SK-N-MC (cell line): ENCODE measurements at places on chromosomes 6 and 20.

GRCh38 chr6:26233649-26234420, 131.2 kb upstream of the BTN3A2 start:
- DNase-seq = no peak

DNA sequence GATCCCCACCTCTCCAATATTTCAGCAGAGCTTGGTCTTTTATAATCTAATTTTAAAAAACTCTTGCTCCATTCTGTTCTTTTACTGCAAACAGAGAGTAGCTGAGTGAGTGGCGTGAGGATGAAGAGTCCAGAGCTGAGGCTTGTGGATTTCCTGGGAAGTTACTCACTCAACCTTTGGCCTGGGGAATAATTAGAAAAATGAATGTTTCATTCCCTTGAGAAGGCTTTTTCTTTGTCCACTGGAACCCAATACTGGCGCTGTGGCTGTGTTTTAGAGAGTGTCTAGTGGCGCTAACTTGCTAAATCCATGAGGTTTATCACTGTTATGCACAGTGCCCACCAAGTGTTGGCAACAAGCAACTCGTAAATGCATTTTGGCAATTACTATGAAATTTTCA, 251.5 kb downstream of the HIVEP2 start:
- DNase-seq = no peak

DNA sequence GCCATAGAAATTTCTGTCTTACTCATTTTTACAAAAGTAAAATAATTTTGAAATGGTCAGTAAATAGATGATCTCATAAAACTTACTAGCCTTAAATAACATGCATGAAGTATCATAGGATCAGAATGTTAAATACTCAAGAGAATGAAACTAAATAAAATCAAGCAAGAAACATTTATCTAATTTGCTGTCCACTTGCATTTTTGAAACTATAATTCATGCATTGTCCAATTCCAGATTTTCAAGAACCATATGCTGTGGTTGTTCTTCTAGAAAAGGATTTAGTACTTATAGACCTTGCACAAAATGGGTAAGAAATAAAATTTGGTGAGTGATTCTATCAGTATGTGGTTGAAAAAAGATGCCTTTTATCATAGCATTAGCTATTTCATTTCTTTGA, 107.0 kb downstream of the STXBP5 start:
- DNase-seq = no peak

DNA sequence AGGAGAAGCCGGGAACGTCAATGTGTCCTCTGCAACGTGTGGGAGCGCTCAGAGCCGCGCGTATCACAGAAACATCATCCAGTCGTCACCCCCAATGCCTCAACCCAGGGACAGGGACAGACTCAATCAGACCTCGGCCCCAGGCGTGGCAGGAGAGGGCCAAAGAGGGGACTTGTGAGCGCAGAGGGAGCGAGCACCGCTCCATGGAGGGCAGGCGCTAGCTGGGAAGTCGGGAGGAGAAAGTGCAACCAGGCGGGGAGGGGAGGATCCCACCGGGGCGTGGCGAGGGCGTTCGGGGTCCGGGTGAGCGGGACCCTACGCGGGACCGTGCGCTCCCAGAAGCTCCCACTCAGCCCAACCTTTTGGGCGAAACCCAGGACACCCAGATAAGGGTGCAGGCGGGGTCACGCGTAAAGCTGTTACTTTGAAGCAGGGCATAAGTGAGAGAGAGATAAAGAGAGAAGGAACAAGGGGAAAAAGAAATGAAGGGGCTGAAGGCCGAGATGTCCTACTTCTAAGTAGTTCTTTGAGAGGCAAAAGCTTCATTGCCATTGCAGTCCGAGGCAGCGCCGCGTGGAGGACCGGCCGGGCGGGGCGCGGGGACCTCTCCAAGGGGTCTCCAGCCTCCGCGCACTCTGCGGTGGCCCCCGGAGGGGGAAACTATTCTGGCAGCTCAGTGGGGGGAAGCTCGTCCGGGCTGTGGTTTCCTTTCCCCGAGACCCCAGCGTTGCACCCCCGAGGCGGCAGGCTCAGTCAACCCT, 862 bp upstream of the SOBP start:
- DNase-seq = no peak

DNA sequence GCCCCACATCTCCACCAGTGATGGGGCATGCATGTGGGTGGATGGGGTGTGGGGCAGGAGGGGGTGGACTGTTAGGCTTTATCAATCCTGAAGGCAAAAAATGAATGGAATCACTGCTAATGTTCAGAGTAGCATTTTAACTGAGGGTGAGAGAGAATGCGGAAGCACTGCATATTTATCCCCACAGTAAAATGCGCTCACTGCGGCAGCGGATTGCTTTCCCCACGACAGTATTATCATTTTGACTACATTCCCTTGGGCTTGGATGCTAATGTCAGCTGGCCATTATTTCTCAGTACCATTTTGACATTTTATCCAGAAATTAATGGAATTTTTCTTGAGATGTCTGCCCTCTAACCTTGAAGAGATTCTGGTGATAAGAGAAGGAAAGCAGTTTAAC, 13.4 kb downstream of the ALDH8A1 start:
- DNase-seq = no peak

GRCh38 chr20:8248051-8248450, 116.0 kb downstream of the PLCB1 start:
- DNase-seq = no peak

DNA sequence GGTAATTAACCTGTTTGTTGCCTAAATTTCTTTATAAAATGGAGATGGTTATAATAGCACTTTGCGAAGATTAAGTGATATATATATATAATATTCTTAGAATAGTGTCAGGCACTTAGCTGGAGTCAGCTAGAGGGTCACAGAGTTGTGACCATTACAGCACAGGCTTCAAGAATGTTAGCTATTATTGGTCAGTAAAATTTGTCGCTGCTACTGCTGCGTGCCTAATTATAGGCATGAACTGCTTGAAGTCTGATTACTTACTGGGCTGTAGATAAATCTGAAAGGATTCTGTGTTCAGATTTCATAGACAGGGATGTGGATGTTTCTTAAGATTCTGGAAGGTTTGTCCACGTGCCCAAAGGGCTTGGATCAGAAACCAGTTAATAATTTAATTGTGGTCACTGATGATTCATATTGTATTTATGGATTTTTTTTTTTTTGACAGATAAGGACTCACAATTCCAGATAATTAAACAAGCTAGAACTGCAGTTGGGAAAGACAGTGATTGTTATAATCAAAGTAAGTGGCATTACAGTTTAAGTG, 4.7 kb downstream of the SNRNP48 start:
- no peak for DNase-seq

- DNase-seq = no peak
These were observed 28.4 kb upstream of the ARMH2 start for GRCh38 chr6:24827162-24827561.

- DNase-seq = no peak
These were observed 228.6 kb upstream of the JARID2 start for GRCh38 chr6:15017261-15017660.

GRCh38 chr6:75368864-75369402, 84.3 kb upstream of the TMEM30A start:
- DNase-seq = no peak

GRCh38 chr6:132405143-132405915, 4.1 kb upstream of the MOXD1 start:
- no peak for DNase-seq

DNA sequence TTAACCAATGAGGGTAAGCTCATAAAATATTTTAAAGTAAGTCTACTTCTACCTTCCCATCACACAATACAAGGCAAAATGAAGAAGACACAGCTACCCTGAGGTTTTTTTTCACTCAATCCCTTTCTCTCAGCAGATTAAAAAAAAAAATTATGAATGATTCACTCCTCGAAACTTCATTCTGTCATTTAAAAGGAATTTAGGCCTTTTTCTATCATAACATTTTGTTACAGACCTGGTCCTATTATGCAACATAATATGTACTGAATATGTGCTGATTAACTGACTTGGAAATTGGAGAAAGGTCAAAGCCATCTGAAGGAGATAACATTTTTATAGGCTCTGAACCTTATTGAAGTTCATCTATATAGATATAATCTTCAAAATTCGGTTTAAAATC, 45.5 kb downstream of the PRL start:
- no peak for DNase-seq

GRCh38 chr6:51432481-51432880, 613.8 kb downstream of the TFAP2B start:
- DNase-seq = no peak

- DNase-seq = no peak
These were observed 1.3 kb downstream of the KCNQ2 start for GRCh38 chr20:63471002-63471716.

DNA sequence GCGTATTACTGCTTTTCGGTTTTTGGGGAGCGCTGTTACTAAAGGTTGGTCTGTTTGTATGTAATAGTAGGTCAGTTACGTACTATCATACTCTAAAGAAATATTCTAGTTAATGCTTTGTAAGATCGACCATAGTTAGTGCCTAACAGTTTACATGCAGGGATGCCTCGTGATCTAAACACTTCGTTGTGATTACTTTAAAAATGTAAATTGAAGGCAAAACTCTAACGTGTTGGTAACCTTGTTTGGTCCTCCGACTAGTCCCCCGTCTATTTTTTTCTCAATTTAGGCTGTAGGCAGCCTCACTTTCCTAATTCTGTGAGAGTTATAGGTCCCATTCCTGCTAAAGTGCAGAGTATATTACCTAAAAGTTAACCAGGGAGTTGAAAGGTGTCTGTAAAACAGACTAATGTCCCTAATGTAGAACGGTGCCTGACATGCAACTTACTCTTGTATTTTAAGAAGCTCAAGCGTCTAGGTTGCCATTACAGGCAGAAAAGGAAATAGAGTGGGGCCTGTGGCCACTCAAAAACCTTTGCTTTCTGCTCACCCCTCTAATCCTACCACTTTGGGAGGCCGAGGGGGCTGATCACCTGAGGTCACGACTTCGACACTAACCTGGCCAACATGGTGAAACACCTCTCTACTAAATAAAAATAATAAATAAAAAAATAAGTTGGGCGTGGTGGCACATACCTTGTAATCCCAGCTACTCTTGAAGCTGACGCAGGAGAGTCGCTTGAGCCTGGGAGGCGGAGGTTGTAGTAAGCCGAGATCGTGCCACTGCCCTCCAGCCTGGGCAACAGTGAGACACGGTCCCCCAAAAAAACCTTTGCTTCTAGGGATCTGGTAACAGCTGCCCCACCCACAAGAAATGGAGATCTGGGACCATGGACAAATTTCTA, 37.8 kb downstream of the HFE start:
- no peak for DNase-seq

- DNase-seq = no peak
These were observed 10.6 kb downstream of the TRIB3 start for GRCh38 chr20:391041-391711.

- DNase-seq = peak; percentile 14
These were observed 21.3 kb downstream of the PRKN start for GRCh38 chr6:162706232-162706631.

- no peak for DNase-seq
These were observed 696.7 kb downstream of the C6orf118 start for GRCh38 chr6:164612751-164613150.

GRCh38 chr6:36389353-36389752, 1.9 kb upstream of the ETV7 start:
- DNase-seq = no peak

GRCh38 chr20:47559141-47559540, 57.5 kb downstream of the NCOA3 start:
- no peak for DNase-seq

DNA sequence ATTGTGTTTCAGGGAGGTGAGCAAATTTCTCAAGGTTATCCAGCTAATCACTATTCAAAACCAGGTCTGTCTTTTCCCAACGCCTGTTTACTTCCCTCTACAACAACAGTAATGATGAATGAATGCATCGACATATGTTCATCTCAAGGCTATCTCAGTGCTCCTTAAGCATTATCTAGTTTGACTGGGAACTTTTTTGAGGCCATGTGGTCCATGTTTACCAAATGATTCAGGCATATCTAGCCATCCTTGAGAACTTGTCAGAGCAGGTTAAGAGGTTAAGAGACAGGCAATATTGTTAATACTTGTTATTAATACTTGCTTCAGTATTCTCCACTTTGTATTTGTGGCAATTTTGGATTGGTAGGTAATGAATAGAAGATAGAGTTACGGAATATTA, 1038.4 kb upstream of the FLRT3 start:
- no peak for DNase-seq

DNA sequence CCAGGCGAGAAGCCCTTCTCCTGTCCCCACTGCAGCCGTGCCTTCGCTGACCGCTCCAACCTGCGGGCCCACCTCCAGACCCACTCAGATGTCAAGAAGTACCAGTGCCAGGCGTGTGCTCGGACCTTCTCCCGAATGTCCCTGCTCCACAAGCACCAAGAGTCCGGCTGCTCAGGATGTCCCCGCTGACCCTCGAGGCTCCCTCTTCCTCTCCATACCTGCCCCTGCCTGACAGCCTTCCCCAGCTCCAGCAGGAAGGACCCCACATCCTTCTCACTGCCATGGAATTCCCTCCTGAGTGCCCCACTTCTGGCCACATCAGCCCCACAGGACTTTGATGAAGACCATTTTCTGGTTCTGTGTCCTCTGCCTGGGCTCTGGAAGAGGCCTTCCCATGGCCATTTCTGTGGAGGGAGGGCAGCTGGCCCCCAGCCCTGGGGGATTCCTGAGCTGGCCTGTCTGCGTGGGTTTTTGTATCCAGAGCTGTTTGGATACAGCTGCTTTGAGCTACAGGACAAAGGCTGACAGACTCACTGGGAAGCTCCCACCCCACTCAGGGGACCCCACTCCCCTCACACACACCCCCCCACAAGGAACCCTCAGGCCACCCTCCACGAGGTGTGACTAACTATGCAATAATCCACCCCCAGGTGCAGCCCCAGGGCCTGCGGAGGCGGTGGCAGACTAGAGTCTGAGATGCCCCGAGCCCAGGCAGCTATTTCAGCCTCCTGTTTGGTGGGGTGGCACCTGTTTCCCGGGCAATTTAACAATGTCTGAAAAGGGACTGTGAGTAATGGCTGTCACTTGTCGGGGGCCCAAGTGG, 5.3 kb downstream of the SNAI1 start:
- no peak for DNase-seq

DNA sequence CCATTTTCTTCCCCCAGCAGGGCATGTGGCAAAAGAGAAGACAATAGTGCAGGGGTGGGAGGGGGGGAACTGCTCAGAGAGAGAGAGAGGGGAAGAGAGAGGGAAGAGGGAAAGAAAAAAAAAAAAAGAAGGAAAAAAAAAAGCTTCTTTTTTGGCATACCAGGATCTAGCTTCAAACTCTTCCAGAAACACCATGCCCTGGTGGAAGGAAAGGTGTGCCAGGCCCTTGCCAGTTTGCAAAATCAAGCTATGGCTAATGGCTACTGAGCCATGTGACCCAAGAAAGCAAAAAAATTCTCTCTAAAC, 326 bp downstream of the ZMYND8 start:
- no peak for DNase-seq

GRCh38 chr6:159718634-159719033, 8.7 kb upstream of the WTAP start:
- no peak for DNase-seq

GRCh38 chr6:43795421-43795820, 25.4 kb downstream of the VEGFA start:
- no peak for DNase-seq
